IMR-90 (cell line): ENCODE measurements at places on chromosomes 4 and X. TPM values are rescaled to one million over a fixed set of nuclear protein-coding genes. Genes with fewer than 3 reads are reported as not detected.

DNA sequence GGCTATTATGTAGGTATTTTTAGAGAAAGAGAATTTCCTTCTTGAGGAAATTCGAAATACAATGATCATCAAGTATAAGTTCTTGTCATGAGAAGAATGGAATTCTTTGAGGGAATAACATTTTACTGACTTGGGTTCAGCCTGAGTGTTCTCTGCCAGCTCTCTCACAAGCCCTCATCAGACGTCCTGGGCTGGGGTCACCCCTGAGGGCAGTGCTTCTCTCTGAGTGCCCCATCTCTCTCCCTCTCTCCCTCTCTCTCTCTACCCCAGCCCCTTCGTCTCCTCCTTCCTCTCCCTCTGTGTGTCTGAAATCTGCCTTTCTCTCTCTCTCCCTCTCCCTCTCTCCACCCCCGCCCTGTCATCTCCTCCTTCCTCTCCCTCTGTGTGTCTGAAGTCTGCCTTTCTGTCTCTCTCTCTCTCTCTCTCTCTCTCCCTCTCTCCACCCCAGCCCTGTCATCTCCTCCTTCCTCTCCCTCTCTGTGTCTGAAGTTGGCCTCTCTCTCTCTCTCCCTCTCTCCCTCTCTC is 241.7 kb upstream of the PSAPL1 start:
- peaks cover 38% of the 10 kb centered on the region for H3K27me3 ChIP-seq
- H3K4me3 ChIP-seq, result no peak overlapping the region
- no peaks in the 10 kb centered on the region for H3K4me1 ChIP-seq
- no peaks in the 10 kb centered on the region for H3K36me3 ChIP-seq
- DNase-seq, result no peak
- no peak overlapping the region for H3K27ac ChIP-seq

DNA sequence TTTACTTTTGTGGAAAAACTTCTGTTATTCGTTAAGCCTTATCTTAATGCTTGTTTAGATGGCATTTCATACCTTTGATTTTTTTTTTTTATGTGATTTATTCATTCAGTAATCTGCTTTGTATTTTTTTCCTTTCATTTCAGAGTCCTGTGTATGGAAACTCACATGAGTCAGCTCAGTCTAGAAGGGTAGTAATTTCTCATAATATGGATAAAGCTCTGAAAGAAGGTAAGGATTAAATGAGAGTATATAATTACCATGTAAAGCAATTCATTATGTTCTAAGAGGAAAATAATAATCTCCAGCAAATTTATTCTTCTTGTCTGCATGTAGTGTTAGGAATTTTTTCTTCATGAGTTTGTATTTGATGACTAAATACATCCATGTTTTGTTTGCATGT is 37.8 kb downstream of the SNX25 start:
- H3K4me1 ChIP-seq, result peaks cover 4% of the 10 kb centered on the region
- H3K4me3 ChIP-seq, result no peak overlapping the region
- H3K27me3 ChIP-seq, result no peaks in the 10 kb centered on the region
- no peaks in the 10 kb centered on the region for H3K36me3 ChIP-seq

Gene TLL1
- total RNA-seq, result not detected in 2 replicates

DNA sequence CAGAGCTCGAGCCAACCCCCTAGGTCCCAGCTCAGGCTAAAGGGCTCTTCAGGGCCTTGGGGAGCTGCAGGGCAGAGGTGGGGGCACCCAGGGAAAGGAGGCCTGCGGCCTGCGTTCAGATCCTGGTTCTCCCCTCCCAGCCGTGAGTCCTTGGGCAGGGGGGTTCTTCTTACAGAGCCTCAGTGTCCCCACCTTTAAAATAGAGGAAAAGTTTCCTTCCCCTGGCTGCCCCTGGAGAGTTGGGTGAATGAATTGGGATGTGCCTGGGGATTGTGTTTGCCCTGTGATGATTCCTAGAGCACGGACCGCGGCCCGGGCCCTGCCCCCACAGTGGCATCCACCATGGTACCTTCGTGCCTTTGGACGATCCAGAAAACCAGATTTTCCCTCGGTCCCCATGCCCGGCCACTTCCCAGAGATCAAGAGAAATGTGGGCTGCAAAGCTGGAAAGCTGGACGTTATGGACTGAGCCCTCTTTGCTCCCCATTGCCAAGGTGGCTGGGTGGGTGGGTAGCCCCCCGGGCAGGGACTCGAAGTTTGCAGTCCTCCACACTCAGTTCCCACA is 11.4 kb downstream of the HTRA3 start:
- no peak overlapping the region for H3K4me3 ChIP-seq
- no peaks in the 10 kb centered on the region for H3K36me3 ChIP-seq
- DNase-seq, result no peak
- H3K4me1 ChIP-seq, result peaks cover 28% of the 10 kb centered on the region

Gene AR
- total RNA-seq, result 2.8 and 4.7 TPM in 2 replicates

Gene STPG2
- total RNA-seq, result not detected in 2 replicates

Gene ARHGAP10
- total RNA-seq, result 29.4 and 42.8 TPM in 2 replicates

- H3K36me3 ChIP-seq, result no peaks in the 10 kb centered on the region
- H3K4me3 ChIP-seq, result no peak overlapping the region
- no peaks in the 10 kb centered on the region for H3K4me1 ChIP-seq
Measured at GRCh38 chrX:46823481-46823880, 13.4 kb upstream of the RP2 start.

GRCh38 chr4:15148691-15149090 is 146.4 kb downstream of the CPEB2 start:
- H3K36me3 ChIP-seq, result no peaks in the 10 kb centered on the region
- H3K4me1 ChIP-seq, result peaks cover 13% of the 10 kb centered on the region
- no peak for DNase-seq
- H3K4me3 ChIP-seq, result no peak overlapping the region

Gene ASB12
- not detected in 2 replicates for total RNA-seq

DNA sequence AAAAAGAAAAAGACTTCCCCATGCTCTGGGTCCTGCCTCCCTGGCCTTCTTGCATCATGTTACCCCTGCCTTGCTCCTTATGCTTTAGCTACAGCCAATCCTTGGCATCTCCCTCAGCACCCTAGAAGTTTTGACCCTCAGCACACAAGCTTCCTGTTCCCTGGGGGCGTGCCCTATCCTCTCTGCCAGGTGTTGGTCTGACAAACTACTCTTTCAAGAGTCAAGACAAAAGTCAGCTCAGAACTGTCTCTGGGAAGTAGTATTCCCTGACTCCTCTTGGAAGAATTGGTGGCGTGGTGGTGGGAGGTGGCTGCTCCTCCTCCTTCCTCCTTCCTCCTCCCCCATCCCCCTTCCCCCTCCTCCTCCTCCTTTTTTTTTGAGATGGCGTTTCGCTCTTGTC is 41.0 kb downstream of the PRPS1 start:
- H3K36me3 ChIP-seq, result no peaks in the 10 kb centered on the region
- no peak overlapping the region for H3K27ac ChIP-seq
- DNase-seq, result no peak
- H3K4me3 ChIP-seq, result no peak overlapping the region

Gene DRD5
- not detected in 2 replicates for total RNA-seq

GRCh38 chr4:152663203-152664066 is 16.4 kb downstream of the TMEM154 start:
- no peaks in the 10 kb centered on the region for H3K4me1 ChIP-seq
- no peak overlapping the region for H3K27ac ChIP-seq
- DNase-seq, result no peak
- no peak overlapping the region for H3K4me3 ChIP-seq
- H3K27me3 ChIP-seq, result peaks cover 6% of the 10 kb centered on the region

GRCh38 chrX:73877687-73878086 is 314.7 kb downstream of the CHIC1 start:
- no peak overlapping the region for H3K4me3 ChIP-seq
- DNase-seq, result no peak
- no peaks in the 10 kb centered on the region for H3K4me1 ChIP-seq
- H3K36me3 ChIP-seq, result no peaks in the 10 kb centered on the region
- H3K27ac ChIP-seq, result no peak overlapping the region

Gene ATP1B4
- total RNA-seq, result not detected in 2 replicates

DNA sequence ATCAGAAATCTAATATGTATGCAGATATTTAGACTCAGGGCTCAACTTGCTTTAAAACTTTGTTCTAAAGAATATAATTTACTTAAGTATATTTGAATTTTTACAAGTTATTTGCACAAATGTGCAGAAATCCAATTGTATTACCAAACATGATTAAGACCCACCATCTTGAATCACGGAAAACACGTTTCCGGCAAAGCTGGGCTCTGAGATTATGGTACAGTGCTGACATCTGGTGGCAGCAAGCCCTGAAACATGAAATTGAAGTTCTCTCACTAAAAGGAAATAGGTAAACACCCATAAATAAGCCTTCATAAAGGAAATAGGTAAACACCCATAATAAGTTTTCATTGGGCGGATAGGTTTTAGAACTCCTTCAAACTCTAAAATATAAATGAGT is 98.3 kb upstream of the MAOA start:
- H3K36me3 ChIP-seq, result no peaks in the 10 kb centered on the region
- no peak overlapping the region for H3K27ac ChIP-seq
- peak; percentile 49 for DNase-seq
- H3K27me3 ChIP-seq, result no peaks in the 10 kb centered on the region; the same call in 1 of the 2 replicates
- no peak overlapping the region for H3K4me3 ChIP-seq

DNA sequence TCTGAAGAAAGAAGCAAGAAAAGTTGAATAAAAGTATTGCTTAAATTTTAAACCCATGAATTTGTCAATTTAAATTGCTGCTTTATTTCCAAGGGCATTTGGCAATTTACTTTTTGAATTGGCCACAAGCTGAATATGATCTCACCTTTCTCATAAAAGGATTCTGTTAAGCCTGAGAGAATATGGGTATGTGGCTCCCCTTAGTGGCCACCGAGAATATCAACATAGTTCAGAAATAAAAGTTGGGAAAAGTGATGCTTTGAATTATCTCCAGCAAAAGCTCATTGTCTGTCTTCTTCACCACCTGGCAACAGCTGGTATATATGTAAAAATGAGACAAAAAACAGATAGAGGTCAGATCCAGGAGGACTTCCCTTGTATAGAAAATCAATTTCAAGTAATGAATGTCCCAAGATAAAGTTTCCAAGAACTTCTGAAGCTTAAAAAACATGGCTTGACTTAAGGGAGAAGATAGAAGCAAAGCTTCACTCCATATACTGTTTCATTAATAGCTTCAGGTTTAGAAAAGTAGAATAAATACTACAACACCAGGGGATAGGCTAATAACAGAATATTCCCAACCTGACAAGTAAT is 290.7 kb upstream of the FAM241A start:
- no peaks in the 10 kb centered on the region for H3K27me3 ChIP-seq
- peak; percentile 30 for DNase-seq
- no peaks in the 10 kb centered on the region for H3K36me3 ChIP-seq
- no peak overlapping the region for H3K4me3 ChIP-seq

DNA sequence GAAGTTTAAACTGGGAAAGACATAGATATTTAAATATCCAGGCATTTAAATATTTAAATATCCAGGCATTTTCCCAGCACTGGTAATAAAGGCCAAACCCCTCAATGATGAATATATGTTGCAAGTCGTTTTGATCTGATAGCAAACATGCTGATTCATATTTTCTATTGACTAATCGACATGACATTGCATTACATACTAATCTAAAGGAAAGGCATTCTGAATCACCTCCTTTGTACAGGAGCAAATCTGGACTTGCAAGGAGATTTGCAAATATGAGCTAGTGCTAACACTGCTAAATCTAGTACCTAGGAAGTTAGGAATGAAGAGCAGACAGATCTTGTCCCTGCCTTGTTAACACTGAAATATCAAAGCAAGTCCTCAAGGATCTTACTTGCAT is 207.3 kb downstream of the SLC7A11 start:
- H3K4me3 ChIP-seq, result no peak overlapping the region
- no peak overlapping the region for H3K27ac ChIP-seq
- H3K27me3 ChIP-seq, result no peaks in the 10 kb centered on the region

Gene PKD2
- total RNA-seq, result 51.3 and 96.7 TPM in 2 replicates

DNA sequence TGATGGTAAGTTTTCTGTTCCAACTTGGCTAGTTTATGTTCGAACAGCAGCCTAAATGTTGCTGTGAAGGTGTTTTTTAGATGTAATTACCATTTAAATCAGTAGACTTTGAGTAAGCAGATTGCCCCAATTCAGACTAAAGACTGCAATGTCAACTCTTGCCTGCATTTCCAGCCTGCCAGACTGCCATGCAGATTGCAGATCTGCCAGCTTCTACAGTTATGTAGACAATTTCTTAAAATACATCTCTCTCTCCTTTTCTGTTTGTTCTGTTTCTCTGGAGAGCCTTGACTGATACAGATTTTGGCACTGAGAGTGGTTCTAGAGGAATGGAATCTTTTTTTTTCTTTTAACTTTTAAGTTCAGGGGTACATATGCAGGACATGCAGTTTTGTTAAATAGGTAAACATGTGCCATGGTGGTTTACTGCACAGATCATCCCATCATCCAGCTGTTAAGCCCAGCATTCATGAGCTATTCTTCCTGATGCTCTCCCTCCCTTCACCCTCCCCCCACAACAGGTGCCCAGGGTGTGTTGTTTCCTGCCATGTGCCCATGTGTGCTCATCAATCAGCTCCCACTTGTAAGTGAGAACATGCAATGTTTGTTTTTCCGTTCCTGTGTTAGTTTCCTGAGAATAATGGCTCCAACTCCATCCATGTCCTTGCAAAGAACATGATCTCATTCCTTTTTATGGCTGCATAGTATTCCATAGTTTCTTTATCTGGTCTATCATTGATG is 227.8 kb downstream of the CPE start:
- no peak for DNase-seq
- no peaks in the 10 kb centered on the region for H3K4me1 ChIP-seq
- no peak overlapping the region for H3K27ac ChIP-seq

Gene SLC4A4
- 16.8 and 23.9 TPM in 2 replicates for total RNA-seq

Gene ADAM29
- total RNA-seq, result not detected in 2 replicates

Gene RASSF6
- not detected in 2 replicates for total RNA-seq
